Astrocyte of the hippocampus (primary cell): ENCODE measurements at places on chromosomes 5 and 9.
A peak's percentile ranks its signal among the peaks of the same experiment; 100 is the strongest.

DNA sequence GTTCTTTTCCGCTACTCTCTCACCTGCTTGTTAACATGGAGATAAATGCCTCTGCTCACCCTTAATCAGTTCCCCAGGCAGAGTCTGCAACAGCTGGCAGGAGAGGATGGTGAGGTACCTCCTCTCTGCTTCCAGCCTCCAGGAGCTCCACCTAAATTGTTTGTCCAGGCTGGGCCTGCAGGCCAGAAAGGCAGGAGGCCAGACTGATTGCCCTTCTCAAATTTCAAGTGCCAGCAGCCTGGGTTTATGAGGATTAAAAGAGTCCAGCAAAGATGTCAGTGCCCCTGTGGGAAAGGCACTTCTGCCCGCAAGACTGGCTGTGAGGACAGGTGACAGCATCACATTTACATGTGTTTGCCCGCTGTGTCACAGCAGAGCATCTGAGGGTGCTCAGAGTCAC, 19.8 kb downstream of the CORO2A start:
- DNase-seq: peak; percentile 26

- DNase-seq: peak; percentile 61
These were observed 10.7 kb downstream of the PRRC2B start for GRCh38 chr9:131404581-131404980.

DNA sequence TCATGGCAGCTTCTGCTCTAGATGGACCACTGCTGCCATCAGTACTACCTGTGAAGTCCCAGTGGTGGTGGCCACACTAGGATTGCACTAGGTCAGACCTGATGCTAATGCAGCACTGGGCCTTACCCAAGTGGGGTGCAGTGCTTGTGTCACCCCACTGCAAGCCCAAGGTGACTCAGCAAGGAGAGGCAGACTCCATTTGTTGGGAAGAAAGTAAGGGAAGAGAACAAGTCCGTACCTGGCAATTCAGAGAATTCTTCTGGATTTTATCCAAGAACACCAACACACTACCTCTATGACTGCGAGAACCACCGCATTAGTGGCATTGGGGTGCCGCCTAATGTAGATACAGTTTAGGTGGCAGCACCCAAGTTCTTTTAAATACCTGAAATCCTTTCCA, 34.0 kb upstream of the TYRP1 start:
- DNase-seq: no peak

DNA sequence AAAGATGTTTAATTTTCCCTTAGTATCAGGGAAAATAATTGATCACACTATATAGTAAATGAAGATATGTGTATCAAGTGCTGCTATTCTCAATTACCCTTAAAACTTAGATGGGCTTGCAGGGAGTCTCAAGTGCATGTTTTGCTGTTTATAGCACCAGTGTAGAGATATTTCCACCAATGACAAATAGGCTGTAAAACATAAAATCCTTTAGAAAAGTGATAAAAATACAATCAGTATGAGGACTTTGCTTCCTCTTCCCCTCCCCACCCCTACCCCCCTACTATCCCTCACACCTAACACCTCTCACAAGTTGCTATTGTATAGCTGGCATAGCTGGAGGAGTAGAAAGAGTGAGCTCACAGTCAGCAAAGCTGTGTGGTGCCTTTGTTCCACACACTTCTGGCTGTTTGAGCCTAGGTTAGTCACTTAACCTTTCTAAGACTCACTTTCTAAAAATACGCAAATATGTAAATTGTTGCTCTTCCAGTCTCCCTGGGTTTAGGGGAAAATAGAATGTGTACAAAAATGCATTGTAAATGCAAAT, 93.1 kb downstream of the PDE4D start:
- DNase-seq: no peak

- peak; percentile 14 for DNase-seq
These were observed 2.9 kb upstream of the C7 start for GRCh38 chr5:40906351-40906751.

DNA sequence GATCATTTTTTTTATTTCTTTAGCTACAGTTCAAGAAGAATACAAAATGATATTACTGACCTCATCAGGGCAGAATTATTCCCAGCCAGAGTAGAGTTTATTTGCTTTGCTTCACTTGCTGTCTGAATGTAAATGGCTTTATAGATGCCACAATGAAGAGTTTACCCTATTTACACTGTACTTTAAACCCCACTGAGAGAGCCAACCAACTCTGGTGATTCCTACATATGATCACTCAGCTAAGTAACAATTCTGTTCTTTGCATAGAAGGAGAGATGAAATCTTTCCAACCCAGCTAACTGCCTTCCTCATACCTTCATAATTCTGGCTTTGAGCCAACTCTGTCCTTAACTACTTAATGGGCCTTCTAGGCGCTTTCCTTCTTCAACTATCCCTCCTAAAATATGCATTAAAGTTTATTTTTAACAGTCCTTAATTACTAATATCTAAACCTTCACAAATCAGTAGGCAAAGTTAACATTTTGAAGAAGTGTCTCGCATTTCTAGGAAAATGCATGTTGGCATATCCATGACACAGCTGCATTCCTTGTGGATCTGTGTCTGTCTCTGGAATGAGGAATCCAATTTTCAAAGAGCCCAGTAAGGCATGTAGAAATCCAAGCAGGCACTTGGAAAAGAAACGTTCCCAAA, 284.8 kb upstream of the GRAMD2B start:
- peak; percentile 48 for DNase-seq

DNA sequence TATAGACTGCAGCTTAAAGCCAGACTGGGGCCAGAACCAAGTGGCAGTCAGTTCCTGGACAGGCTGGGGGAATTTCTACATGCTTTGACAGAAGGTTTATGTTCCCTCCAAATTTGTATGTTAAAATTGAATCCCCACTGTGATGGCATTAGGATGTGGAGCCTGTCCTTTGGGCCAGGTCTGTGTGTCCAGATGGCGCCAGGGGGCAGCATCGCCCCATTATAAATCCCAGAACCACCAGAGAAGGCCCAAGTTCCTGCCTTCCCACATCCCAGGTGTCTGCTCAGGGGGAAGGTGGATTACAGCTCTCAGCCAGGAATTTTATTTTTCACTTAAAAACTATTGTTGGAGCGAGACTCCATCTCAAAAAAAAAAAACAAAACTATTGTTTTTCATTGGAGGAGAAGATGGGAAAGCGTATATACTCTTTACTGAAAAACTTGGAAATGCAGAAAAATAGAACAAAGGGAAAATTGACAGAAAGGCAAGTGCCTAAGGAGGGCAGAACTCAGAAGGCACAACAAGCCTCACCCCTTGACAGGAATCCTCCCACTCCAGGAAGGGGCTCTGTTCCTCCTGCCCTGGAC, 5.0 kb downstream of the IL3 start:
- peak; percentile 84 for DNase-seq

DNA sequence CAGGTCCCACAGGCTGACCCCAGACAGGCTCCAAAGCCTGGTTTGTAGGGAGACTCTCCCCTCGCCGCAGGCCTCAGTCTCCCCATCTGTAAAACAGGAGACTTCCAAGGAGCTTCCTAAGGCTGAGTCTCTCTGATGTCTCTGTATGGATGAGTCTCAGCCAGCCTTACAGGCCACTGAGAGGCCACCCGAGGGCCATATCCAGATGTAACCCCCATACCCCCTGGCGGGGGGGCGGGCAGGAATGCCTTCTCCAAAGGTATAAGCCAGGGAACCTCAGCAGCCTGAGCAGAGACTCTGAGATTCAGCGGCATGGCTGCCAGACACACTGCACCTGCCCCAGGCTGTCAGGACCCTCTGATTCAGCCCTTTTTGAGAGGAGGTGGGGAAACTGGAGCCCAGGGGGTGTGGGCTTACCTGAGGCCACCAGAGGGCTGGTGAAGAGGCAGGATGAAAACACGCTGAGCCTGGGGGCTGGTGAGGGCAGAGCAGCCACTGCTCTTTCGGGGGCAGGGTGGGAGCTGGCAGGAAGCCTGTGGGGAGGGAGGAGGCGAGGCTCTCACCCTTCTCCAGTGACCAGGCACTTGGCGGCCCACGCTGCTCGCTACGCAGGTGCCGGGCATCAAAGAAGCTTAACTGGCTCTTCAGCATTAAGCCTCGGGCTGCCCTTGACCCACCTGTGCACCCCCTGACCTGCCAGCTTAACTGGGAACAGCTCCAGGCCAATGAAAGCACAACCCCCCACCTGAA, 5.5 kb upstream of the SUSD3 start:
- DNase-seq: no peak

DNA sequence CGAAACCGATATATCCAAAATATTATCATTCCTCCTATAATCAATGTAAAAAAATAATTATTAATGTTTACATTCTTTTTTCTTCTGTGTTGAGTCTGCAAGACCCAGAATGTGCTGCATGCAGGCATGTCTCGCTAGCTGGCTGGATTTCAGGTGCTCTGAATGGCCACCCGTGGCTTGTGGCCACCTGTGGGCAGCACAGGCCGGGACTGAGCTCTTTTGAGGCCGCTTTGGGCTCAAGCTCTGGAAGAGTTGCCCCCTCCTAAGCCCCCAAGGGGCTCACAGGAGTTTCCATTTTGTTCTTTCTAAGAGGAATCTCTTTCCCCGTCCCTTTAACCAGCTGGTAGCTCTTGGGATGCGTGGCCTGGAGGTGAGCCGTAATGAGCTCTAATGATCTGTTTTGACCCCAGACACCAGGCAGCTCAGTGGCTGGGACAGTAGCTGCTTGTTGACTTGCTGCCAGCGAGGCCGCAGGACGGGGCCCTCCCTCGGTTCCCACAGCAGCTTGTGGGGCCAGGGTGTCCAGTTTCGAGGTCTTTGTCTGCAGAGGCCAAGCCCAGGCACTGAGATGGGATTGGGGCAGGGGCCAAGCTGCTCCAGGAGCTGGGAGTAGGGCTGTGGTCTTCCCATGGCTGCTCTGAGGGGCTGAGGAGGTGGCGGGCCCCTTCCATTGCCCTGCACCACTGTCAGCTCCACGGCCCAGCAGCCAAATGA, 20.8 kb downstream of the ASS1 start:
- no peak for DNase-seq

GRCh38 chr9:120650352-120650751, 63.9 kb downstream of the MEGF9 start:
- no peak for DNase-seq

- DNase-seq: peak; percentile 95
These were observed 535 bp upstream of the NFIB start for GRCh38 chr9:14314424-14314928.

- no peak for DNase-seq
These were observed 15.5 kb upstream of the GNAQ start for GRCh38 chr9:78047106-78047505.

GRCh38 chr5:32565145-32565544, 20.2 kb upstream of the SUB1 start:
- no peak for DNase-seq

DNA sequence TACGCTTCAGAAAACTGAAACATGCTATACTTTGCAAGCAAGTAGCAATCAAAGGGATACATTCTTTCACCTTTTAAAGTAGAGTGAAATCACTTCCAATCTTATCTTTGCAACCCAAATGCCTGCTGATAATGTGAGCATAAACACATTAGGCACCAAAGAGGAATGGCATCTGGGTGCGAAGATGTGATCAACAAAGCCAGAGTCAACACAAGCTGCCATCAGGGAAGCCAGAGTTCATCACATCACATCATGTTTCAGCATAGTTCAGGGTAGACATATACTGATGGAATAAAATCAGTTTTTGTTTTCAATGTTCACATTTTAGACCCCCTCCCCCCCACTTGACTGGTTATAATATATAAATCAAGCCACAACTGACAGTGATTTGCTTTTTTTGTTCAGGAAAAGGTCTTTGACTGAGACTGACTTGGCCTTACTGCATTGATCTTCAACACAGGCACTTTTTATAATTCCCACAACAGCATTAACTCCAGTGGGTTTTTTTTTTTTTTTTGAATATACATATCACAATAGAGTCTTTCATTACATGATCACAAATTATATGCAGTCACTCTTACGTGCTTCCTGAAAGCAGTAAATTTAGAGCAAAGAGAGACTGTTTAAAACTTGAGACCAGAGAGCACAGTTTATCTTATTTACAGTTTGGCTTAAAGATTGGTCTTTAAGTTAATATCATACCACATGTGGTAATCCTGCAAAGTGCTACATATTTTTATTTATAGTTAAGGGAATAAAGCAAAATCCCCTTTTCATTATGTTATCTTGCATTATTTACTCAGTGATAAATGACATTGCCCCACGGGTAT, 20.3 kb downstream of the AOPEP start:
- DNase-seq: peak; percentile 47

GRCh38 chr9:88530051-88530450, 4.9 kb upstream of the NXNL2 start:
- peak; percentile 75 for DNase-seq

GRCh38 chr9:98147582-98147981, 28.6 kb upstream of the TRIM14 start:
- no peak for DNase-seq
